D341Med (cell line): ENCODE measurements at places on chromosomes 5 and 9.

DNA sequence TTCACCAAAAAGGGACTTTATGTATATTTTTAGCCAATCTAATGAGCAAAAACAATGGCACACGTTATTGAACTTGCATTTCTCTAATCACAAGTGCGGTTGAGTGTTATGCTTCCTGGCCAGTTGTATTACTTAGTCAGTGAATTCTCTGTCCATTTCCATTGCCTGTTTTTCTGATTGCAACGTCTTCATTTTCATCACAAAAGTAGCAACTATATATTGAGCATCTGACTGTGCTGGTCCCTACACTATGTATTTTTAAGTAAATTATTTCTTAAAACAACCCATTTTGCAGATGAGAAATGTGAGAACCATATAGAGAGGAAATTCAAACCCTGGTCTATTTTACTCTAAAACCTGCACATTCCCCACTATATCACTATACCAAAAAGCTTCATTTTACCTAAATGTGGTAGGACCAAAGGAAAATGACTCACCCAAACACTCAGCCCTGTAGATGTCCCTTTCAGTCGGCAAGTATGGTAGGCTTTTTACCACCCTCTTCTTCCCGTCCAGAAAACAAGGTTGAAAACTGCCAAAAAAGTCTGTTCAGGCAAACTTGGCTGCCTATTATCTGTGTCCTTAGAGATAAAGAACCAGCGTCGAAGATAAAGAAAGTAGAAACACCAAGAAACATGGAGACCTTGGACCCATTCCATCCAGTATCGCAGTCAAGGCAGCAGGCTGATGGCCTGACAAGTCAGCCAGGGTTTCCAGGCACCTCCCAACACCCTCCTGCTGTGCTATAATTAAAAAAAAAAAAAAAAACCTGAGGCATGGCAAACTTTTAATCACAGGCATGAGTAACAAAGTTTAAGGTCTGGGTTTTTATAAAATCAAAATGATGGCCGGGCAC lies 18.8 kb upstream of the FAM13B start:
- DNase-seq: no peak

DNA sequence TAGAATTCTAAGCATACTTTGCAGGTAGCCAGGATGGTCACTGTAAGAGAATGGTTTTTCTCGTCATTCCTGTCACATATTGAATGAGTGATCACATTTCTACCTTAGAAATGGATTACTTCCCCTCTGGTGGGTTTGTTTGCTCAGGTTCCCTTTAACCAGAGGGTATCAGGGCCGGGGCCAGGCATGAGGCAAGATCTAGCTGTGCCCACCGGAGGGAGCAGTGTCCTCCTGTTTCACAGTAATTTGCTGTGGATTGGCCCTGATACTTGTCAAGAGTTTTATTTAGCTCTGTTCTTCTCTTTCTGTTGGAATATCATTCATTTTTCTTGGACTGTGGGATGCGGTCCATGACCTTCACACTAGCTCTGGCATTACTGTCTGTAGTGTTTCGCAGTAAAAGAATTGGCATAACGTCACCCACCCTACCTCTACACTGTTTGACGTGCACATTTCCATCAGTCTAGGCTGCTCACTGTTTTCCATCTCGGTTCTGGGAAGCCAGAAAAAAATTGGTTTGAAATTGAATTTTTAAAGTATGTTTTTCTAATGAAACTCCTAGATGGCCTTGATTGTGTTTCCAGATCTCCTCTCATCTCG lies 42.4 kb upstream of the ZBED3 start:
- peak; percentile 70 for DNase-seq

DNA sequence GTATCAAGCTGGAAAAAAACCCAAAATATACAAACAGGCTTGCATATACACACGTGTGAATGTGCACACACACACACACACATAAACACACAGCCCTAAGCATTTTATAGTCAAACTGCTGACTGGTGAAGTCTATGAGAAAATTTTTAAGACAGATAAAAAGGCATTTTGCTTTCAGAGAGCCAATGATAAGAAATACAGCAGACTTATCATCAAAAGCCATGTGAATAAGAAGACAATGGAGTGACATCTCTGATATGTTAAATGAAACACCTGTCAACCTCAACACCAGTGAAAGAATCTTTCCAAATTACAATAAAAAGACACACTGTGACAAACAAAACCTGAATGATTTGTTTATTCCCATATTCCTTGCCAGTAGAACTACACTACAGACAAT lies 233.3 kb downstream of the CDH9 start:
- DNase-seq: no peak

GRCh38 chr5:53425687-53426511 lies 54.5 kb upstream of the FST start:
- peak; percentile 68 for DNase-seq

- peak; percentile 44 for DNase-seq
These were observed 25.2 kb upstream of the SYNPO start for GRCh38 chr5:150615141-150615699.

DNA sequence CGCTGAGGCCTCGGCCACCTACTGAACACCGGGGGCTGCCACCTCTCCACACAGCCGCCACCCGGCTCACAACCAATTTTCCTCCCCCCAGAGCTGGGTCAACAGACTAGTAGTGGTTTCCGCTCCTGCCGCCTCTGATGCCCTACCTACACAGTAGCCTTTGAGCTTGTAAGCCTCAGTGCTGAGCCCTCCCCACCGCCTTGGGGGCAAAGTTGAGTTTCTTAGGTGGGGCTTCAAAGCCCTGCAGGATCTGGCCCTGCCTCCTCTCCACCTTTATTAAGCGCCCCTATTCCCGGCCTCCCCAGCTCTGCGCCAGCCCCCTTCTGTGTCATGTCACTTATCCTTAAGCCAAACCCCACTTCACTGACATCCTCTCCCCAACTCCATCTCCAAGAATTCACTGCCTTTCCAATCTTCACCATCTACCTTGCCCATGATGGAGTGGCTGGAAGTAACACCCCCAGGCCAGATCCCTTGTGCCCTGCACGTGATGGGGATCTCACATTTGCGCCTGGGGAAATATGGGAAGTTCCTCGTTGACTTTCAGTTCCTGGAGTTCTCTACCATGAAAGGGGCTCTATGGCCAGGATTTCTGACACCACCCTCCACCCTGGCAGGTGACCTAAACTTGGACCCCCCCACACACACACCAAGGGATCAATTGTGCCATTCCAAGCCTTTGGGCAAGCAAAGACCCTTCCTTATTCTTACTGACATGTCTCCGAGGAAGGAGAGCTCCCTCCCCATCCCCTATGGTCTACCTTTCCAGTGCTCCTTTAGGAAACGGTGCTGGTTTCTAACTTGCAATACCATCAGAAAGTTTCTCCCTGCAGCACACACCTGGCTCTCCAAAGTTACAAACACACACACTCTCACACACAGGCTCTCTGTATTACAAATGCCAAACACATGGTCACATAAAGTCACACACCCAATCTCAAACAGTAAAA lies 2.7 kb upstream of the CNTFR start:
- DNase-seq: no peak

DNA sequence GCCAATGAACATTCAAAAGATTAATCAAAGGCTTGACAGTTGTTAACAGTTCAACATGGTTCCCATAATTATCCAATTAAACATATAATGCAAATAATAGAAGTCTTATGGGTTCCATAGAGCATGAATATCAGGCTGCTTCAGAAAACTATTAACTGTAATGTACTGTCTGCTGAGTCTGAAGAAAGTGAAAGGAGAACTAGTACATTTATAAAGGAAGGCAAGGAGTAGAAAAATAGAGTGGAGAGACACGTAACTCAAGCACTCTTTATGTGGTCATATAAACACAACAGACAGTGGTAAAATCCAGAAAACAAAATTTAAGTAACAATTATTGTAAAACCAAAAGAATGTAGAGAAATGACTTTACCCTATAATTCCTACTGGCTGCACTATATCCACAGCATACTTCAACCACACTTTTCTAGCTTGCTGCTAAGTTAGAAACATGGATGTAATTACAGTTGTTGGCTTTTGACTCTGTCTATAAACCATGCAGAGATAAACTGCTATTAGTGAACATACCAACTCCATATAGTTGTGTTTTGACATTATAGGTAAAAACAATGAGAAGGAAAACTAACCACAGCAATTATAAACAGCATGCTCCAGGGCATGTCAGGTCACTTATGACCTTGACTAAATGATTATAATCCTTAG lies 32.7 kb downstream of the NFIB start:
- no peak for DNase-seq

DNA sequence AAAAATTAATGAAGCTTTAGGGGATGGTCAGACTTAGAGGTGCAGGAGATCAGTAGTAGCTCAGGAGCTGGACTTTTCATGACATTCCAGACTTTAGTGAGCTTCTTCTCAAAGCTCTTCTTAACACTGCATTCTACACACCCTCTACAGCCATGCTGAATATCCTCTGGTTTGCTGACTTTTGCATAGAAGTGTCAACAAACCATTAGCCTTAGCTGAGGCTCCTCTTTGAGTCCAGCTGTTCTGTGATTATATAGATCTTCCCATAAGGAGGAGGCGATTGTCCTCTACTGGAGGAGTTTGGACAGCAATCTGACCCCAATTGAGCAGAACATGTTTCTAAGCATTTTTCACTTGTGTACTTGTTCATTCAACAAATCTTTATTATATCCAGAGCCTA lies 75.0 kb upstream of the RUSC2 start:
- no peak for DNase-seq

DNA sequence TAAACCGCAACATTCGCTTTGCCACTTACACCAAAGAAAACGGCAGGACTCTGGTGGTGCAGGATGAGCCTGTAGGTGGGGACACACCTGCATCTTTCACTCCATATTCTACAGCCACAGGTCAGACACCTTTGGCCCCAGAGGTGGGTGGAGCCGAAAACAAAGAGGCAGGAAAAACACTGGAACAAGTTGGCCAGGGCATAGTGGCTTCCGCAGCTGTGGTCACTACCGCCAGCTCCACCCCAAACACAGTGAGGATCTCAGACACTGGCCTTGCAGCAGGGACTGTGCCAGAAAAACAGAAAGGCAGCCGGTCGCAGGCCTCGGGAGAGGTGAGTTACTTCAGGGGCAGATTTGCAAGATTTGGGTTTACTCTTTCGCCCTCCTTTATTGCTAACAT lies 33.8 kb downstream of the KDM3B start:
- no peak for DNase-seq

- no peak for DNase-seq
These were observed 277.6 kb upstream of the ADAMTS16 start for GRCh38 chr5:4862500-4862899.

GRCh38 chr5:112379542-112380325 lies 39.3 kb downstream of the EPB41L4A start:
- DNase-seq: no peak

- DNase-seq: no peak
These were observed 7.5 kb upstream of the GTF3C5 start for GRCh38 chr9:133023117-133023890.

DNA sequence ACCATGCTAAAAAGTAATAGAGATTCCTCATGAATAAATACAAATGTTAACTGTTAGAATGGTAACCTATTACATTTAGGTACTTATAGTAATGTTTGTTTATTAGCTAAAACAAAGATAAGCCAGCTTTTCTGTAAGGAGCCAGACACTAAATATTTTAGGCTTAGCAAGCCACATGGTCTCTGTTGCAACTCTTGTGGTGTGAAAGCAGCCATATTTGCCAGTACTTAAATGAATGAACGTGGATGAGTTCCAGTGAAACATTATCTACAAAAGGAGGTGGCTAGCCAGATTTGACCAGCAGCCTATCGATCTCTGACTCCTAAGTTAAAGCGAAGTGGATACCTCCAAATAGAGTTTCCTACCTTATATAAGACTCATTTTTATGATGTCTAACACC lies 331.6 kb downstream of the CDH12 start:
- DNase-seq: no peak

DNA sequence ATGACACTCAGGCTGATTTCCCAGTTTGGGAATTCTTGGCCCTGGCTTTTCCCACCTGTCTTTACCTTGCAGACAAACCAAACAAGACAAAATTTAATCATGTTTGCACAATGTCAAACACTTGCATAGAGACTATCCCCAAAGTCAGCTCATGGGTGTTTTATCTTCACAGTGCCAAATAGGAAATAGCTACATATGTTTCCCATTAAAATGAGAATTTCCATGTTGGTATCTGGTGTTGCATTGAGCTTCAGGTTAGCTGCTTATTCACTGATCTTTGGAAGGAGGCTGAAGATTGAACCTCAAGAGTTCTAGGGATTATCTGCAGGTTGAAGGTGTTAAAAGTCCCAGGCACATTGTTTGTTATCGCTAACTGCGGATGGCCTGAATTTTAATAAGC lies 19.5 kb downstream of the MAP1B start:
- no peak for DNase-seq

DNA sequence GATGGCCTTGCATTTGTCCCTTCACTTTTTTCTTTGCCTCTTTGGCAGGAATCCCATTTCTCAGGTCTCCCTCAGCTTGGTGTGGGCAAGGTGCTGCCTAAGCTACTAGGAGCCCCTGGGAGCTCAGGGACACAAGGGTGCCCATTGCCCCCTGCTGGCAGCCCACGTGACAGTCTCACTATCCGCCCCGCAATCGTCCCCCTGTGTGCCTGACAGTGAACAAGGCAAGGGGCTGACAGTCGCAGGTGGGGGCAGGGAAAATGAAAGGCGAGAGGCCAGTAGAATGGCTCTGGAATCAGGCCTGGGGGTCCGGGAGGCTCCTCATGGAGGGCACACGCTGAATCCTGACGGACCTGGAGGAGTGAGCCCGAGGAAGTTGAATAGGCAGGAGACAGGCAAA lies 2.0 kb upstream of the PCDH12 start:
- DNase-seq: peak; percentile 50

- DNase-seq: no peak
These were observed 70.3 kb downstream of the SH3RF2 start for GRCh38 chr5:146006470-146007190.

- no peak for DNase-seq
These were observed 1630.1 kb upstream of the C9orf72 start for GRCh38 chr9:29203244-29203930.

- DNase-seq: no peak
These were observed 563.9 kb downstream of the RAB3C start for GRCh38 chr5:59146729-59147128.

DNA sequence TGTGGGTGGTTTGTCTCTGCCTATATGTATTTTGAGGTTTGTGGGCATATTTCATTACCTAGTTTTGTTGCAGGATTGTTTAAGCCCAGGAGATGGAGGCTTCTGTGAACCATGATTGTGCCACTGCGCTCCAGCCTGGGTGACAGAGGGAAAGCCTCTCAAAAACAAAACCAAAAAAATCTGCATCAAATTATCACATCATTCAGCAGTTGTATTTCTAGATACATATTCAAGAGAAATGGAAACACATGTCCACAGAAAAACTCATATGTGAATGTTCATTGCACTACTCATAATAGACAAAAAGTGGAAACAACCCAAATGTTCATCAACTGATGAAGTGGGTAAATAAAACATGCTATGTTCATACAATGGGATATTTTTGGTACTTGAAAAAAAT lies 29.9 kb downstream of the HSPA4 start:
- no peak for DNase-seq

GRCh38 chr9:33414889-33415500 lies 12.6 kb upstream of the AQP7 start:
- no peak for DNase-seq
